ENCODE measurements at places on chromosomes 6 and 20. TPM values are rescaled to one million over a fixed set of nuclear protein-coding genes. Genes with fewer than 3 reads are reported as not detected.

The ANGPT4 gene
- 0.28 TPM for total RNA-seq

The ZNF341 gene
- 1.4 TPM for total RNA-seq

The SAMD5 gene
- total RNA-seq = 0.68 TPM

The SLC17A1 gene
- not detected for total RNA-seq

Data from sigmoid colon (tissue), 7 donors.